ENCODE measurements at places on chromosomes 4 and X. TPM values are rescaled to one million over a fixed set of nuclear protein-coding genes. Genes with fewer than 3 reads are reported as not detected.

DNA sequence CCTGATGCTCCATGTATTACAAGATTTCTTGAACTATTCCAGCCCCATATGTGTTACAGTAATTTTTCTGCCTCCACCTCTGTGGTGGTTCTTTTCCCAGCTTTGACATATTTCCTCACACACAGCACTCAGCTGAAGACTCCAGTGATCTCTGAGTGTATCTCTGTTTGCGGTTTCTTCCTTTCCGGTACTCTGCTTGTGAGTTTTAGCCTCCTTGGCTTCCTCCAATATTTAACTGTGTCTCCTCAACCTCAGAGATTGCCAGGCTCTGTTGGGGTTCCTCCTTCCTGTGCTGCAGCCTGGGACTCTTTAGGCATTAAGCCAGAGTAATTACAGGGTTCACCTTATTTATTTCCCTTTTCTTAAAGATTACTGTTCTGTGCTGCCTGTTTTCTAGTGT, 73.2 kb downstream of the NFKB1 start:
- DNase-seq = no peak

Gene SSX2
- not detected for total RNA-seq

DNA sequence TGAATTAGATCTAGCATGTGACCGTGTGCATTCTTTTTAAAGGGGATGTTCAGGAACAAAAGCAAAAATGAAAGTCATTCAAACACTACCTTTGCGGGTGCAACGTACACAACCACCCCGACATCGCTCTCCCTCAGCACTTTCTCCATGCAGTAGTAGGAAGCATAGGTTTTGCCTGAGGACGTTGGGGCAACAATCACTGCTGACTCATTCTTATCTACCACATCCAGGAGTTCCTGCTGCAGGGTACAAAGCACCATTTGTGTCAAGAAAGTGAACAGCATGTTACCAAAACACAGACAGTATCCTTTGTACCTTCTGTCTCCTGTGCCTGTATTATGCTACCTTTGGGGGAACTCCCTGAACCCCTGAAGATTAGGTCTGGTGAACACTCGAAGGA, 58.6 kb downstream of the DDX60L start:
- peak; percentile 49 for DNase-seq

DNA sequence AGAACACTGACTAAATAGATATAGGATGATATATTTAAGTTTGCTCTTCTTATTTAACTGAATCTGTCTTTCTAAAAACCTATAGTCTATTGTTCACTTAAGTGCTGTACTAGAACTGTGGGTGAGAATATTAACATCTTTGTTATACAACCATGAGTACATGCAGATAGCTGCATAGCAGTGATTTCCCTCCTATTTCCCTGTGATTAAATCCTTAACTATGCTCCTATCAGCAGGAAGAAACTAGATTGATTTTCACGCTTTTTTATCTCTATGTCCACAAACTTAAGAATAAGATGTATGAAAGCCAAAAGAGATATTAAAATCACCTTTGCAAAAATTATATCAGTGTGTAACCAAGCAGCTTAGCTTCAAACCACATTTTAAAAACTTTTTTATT, 11.3 kb upstream of the UGT2A3 start:
- no peak for DNase-seq
